Lower leg skin (tissue), 4 donors: ENCODE measurements at places on chromosomes 13 and 19. TPM values are rescaled to one million over a fixed set of nuclear protein-coding genes. Genes with fewer than 3 reads are reported as not detected.

- DNase-seq, result peak; percentile 80
These were observed 276.8 kb downstream of the TEX29 start for GRCh38 chr13:111597191-111597611.

- DNase-seq, result no peak
These were observed 12.0 kb downstream of the PLPP2 start for GRCh38 chr19:279231-279630.

GRCh38 chr13:37870895-37871550 lies 1.5 kb upstream of the TRPC4 start:
- DNase-seq, result no peak

DNA sequence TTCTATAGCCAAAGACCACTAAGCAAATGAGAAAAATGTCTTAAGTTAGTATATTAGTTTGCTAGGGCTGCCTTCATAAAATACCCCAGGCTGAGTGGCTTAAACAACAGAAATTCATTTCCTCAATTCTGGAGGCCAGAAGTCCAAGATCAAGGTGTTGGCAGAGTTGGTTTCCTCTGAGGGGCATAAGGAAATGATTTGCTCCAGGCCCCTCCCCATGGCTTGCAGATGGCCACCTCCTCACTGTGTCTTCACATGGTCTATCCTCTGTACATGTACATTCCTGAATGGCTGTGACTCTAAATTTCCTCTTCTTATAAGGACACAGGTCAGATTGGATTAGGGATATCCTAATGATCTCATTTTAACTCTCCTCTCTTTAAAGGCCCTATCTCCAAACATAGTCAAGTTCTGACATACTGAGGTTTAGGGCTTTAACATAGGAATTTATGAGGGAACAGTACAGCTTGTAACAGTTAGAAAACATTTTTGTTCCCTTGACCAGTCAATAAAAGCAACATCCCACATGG lies 307.4 kb downstream of the DIAPH3 start:
- DNase-seq, result no peak

CALR3 gene
- total RNA-seq, result not detected

- no peak for DNase-seq
These were observed 3.4 kb upstream of the UBE2L5 start for GRCh38 chr13:30418717-30419459.

SH2D3A gene
- total RNA-seq, result 142 TPM

- no peak for DNase-seq
These were observed 45.1 kb downstream of the NFIX start for GRCh38 chr19:13040232-13040947.

DNA sequence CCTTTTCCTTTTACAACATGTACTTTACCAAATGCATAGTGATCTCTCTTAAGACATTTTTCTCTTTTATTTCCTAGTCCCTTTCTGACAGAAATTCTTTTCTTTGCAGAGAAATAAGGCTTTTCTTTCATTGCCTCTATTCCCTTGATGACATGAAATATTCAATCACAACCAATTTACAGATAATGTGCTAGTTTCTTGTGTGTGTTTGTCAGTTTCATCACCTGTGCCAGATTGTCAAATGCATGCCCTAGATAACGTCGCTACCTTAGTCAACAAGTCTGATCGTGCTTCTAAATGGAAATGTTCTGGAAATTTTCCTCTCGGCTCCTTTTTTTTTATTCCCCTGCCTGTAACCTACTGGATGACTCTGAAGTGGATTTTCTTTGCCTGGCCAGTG lies 478.1 kb downstream of the KLF5 start:
- no peak for DNase-seq

DNA sequence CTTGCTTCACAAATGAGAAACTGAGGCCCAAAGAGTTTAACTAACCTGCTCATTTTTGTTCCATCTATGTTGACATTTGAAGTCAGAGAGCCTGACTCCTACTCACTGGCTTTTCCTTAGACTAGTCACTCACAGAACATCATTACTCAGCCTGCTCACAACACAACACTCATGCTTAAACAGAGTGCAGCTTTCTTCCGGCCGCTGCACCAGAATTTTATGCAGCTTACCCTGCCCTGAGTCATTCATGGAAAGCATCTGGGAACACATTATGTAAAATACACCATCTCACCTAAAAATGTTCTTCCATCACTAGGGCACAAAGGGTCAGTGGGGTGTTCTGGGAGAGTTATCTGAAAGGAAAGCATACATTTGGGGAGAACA lies 303.4 kb downstream of the SPRY2 start:
- no peak for DNase-seq

DNA sequence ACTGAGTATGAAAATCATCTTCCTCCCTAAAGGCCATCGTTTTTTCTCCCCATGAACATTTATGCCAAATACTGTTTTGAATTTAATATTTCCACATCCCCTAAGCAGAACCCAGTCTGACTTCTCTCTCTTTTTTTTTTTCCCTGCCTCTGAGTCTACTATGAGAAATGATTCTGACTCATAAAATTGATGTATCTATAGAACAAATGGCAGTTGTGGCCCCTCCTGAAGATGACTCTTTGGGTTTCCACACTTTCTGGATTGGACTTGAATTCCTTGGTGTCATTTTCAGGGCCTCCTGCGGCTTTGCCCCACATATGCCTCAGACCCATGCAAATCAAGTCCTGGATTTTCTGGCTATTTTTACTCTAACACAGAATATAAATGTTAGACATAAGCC lies 22.7 kb upstream of the NAXD start:
- DNase-seq, result no peak

- DNase-seq, result no peak
These were observed 300.6 kb upstream of the KLF12 start for GRCh38 chr13:74434782-74435181.
